ENCODE measurements at places on chromosomes 12 and 14.
A peak's percentile ranks its signal among the peaks of the same experiment; 100 is the strongest.

DNA sequence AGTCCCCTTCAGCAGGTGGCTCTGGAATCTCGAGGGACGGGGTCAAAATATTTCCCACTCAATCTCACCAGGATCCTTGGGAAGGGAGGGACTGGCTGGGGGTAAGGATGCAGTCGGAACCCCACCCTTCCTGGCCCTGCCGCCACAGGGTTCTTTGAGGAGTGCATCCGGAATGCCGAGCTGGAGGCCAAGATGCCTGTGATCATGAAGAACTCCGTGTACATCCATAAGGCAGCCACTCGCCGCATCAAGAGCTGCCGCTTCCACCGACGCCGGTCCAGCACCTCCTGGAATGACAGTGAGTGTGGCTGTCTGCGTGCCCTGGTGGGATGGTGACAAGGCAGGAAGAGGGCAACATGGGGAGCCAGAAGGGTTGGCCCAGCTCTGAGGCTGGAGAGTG is 43.1 kb downstream of the PLEKHD1 start:
- no peak for DNase-seq

GRCh38 chr14:64717870-64718269 is 13.6 kb downstream of the PLEKHG3 start:
- no peak for DNase-seq

GRCh38 chr12:90945070-90945649 is 9.8 kb downstream of the CCER1 start:
- no peak for DNase-seq

DNA sequence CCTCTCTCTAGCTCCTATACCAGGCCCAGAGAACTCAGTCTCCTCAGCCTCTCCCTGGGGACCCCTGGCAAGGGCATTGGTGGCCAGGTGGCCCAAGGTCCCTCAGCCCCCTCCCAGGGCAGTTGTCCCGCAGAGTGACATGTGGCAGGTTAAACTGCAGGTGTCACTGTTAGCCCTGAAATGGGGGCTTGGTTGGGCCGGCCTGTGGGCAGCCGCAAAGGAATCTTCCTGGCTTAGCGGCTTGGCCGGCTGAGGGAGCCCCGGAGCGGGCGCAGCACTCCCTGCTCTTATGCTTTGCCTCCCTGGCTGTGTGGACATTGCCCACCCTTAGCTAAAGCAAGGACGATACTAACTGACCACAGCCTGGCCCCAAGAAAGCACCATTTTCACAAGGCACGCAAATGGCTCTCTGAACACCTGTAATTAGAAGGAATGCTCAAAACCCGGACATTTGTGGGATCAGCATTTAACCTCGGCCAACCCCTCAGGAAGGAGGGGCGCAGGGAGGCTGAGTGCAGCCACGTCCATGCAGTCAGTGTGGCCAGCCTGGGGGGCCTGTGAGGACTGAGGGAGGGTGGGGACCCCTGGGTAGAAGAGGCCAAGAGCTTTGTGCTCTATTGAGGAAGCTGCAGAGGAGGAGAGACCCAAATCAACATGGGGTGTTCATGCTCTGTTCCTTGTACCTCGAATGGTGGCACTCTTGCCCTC is 82.2 kb downstream of the PAPOLA start:
- peak; percentile 71 for DNase-seq

DNA sequence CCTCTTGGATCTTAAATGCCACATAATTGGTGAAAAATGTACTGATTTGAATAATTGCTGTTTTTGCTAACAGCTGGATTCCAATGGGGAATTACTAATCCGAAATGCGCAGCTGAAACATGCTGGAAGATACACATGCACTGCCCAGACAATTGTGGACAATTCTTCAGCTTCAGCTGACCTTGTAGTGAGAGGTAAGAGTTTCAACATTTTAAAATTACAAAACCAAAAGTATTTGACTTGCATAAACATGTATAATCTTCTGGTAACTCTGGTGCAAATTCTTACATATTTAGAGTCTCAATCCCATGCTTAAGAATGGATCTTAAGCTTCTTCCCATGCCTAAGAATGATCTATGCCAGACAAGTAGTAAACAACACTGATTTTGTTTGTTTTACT is 229.1 kb upstream of the PDZRN4 start:
- DNase-seq, result no peak

GRCh38 chr12:105982022-105982421 is 156.7 kb downstream of the NUAK1 start:
- DNase-seq, result peak; percentile 17
